ENCODE measurements at places on chromosomes 11 and 22. TPM values are rescaled to one million over a fixed set of nuclear protein-coding genes. Genes with fewer than 3 reads are reported as not detected.

The ADAMTS15 gene
- 0.08 TPM for polyA plus RNA-seq

The PELI3 gene
- polyA plus RNA-seq, result 2.8 TPM

DNA sequence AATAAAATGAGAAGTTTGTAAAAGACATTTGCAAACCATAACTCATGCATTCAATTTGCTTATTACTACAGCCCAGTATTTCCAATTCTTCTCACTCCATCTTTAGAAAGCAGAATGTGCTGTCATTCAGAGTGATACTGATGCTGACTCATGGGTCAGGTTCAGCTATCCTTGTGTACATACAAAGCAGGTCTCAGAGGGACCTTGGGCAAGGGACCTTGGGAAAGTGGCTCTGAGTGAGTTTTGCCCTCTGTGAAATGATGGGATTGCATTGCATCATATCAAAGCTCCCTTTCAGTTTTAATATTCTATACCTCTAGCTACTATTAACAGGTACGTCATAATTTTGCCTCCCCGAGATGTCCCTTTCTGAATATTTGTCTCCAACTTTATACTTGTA lies 848.7 kb downstream of the OPCML start:
- DNase-seq, result no peak

The OR1S1 gene
- not detected for polyA plus RNA-seq

- no peak for DNase-seq
Measured at GRCh38 chr11:34466802-34467488, 28.2 kb downstream of the CAT start.

GRCh38 chr11:57368106-57368844 lies 12.7 kb downstream of the PRG3 start:
- DNase-seq, result no peak

The NCAM1 gene
- polyA plus RNA-seq, result 0.16 TPM

DNA sequence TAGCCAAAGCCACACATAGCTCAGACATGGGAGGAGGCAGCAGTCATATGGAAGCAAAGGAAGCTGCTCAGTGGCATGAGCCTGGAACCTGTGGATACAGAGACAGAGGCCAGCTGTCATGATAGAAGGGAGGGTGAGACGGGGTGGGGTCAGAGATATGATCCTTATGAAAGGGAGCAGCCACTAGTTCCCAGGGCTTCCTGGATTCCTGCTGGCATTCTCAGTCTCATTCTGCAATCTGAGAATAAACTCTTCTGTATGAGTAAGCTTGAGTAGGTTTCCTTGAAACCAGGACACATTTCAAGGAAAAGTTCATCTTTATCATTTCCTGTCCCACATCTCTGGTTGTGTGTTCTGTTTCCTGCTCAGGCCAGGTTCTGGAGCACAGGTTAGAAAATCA lies 220.2 kb upstream of the SNX19 start:
- no peak for DNase-seq

DNA sequence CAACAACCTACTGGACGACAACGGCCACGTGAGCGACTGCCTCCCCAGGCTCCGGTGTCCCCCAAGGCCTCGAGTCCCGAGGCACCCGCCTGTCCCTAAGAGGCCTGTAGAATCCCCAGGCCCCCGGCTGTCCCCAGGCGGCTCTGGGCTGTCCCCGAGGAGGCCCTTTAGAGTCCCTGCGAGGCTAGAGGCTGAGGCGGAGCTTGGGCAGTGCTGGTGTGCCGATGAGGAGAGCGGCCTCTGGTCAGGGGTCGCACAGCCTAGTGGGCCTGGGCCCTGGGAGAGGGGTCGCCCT lies 3.7 kb downstream of the TBX1 start:
- DNase-seq, result no peak

The CD3G gene
- polyA plus RNA-seq, result not detected

The CRELD2 gene
- 86.3 TPM for polyA plus RNA-seq

The FOLR2 gene
- polyA plus RNA-seq, result not detected

The LRRC74B gene
- not detected for polyA plus RNA-seq

GRCh38 chr11:9755561-9756185 lies 91.8 kb downstream of the SWAP70 start:
- peak; percentile 62 for DNase-seq

DNA sequence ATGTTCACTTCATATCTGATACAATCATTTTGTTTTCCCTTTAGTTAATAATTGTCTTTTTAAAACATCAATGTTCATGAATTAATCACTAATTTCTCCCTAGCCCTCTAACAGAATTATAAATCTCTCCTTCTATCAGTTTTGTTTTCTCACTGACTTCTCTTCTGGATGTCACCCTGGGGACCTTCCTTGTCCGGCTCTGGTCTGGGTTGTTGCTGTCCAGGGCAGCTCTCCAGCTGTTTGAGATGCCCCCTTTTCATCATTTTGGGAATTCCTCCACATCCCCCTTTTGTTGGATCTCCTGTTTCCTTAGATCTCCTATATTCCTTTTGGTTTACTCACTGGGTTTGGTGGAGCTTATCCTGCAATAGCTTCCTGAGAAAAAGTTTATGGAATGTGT lies 35.6 kb upstream of the PSMA1 start:
- no peak for DNase-seq

The SHANK2 gene
- not detected for polyA plus RNA-seq

DNA sequence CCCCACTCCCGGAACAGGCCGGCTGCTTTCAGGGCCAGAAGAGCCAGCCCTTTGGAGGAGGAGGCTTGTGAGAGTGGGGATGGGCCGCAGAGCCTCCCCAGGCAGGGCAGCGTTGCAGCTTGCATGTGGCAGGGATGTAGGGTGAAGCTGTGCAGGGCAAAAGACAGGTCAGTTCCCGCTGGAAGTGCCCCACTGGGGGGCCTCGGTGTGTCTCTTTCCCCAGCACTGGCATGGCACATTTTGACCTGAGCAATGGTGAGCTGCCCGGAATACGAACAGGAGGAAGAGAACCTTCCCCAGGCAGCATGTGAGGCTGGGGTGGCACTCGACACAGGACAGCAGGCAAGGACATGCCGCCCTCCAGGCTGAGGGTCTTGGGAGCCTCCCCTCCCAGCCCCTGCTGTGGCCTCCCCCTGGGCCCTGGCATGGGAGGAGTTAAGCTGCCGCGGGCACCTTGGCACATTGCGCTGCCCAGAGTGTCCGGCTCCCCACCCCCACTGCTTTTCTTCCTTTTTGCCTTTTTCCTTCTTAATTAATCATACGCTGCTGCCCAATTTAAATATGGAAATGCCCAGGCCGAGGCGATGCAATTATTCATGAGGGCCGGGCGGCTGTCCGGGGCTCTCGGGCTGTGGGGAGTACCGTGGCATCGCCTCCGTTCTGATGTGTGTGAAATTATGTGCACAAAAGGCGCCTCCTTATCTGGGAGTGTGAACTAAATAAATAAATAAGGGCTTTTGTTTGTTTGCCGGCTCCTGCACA lies 76.0 kb upstream of the WNT7B start:
- peak; percentile 58 for DNase-seq
